ENCODE measurements at places on chromosomes 16 and 17.
A peak's percentile ranks its signal among the peaks of the same experiment; 100 is the strongest.

GRCh38 chr17:14833201-14833785 is 431.8 kb downstream of the PMP22 start:
- no peak for DNase-seq

GRCh38 chr16:84175350-84176081 is 11.3 kb downstream of the TAF1C start:
- DNase-seq = peak; percentile 41

GRCh38 chr17:38943607-38944006 is 18.2 kb downstream of the LASP1NB start:
- DNase-seq = no peak

DNA sequence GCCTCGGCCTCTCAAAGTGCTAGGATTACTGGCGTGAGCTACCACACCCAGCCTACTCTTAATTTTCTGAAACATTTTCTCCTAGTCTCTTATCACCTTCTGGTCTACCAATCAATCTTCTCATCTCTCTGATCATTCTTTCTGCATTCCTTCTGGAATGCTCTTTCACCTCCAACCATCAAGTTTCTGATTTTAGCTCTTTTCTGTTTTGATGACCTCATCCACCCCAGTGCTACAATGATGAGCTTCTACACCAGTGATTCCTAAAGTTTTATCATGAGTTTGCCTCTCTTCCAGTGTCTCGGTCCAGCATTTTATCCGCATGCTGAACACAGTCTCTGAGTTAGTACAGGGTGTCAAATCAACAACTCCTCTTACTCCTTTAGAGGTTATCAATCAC is 31.5 kb downstream of the NME2 start:
- DNase-seq = no peak

DNA sequence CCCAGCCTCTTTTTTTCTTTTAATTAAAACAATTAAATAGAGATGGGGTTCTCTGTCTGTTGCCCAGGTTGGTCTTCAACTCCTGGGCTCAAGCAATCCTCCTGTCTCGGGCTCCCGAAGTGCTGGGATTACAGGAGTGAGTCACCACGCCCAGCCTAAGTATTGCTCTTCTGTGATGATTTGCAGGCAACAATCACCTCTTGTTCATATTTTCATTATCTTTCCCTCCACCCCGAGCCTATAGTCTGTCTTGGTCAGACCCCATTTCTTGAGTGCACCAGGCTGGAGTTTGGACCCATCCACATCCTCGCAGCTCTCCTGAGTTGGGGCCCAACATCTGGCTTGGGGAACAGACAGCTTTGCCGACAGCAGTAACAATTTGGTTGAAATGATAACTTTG is 4.3 kb upstream of the SPN start:
- DNase-seq = no peak

- DNase-seq = no peak
These were observed 1.2 kb downstream of the BRIP1 start for GRCh38 chr17:61862105-61862574.

DNA sequence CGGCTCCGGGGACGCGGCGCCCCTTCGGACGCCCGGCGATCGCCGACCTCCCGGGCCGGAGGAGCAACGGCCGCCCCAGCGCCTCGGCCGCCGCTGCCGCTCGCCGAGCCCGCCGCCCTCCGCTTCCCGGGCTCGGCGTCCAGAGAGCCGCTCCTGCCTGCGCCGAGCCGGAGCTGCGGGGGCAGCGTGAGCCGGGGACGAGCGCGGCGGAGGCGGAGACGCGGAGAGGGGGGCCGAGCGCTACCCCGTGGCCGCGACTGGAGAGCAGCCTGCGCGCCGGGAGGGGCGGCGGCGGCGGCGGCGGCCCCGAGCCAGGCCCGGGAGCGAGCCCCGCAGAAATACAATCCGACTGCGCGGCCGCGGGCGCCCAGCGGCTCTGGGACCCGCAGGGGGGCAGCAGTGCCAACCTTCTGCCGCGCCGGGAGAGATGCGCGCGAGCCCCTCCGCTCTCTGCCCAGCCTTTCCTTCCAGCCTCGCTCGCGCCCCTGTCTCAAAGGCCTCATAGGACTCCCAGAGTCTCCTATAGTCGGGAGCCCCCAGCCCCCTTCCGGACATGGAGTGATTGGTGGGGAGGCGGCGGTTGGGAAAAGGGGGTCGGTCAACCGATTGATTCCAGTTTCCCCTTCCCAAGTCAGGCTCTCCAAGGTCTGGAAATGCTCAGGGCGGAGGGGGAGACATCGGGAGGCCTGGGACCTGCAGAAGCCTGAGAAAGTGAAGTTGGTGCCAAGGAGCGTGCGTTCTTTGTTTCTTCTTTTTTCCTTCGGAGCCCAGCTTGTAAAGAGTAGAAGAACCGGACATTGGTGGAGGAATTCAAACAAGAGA is 1.0 kb upstream of the SDK2 start:
- peak; percentile 89 for DNase-seq

Data from frontal cortex (tissue), 4 donors.